ENCODE measurements at places on chromosomes 1 and 21. TPM values are rescaled to one million over a fixed set of nuclear protein-coding genes. Genes with fewer than 3 reads are reported as not detected.

NHLH1 gene
- under 0.01 TPM for total RNA-seq

LCE1E gene
- total RNA-seq, result not detected

KMO gene
- total RNA-seq, result 0.06 TPM

UMODL1 gene
- not detected for total RNA-seq

PLEKHG5 gene
- 18.2 TPM for total RNA-seq

TMEM82 gene
- not detected for total RNA-seq

LRRC7 gene
- total RNA-seq, result not detected

SEMA6C gene
- 0.53 TPM for total RNA-seq

MSH4 gene
- 0.06 TPM for total RNA-seq

ZMYM4 gene
- total RNA-seq, result 33.3 TPM

RPE65 gene
- not detected for total RNA-seq

MXRA8 gene
- total RNA-seq, result 369 TPM

CD244 gene
- total RNA-seq, result not detected

CFAP141 gene
- not detected for total RNA-seq

CYP4A22 gene
- not detected for total RNA-seq

GUCA2B gene
- not detected for total RNA-seq

FAM3B gene
- not detected for total RNA-seq

CYP4X1 gene
- total RNA-seq, result 7.4 TPM

TRIM62 gene
- total RNA-seq, result 3.4 TPM

ASCL5 gene
- not detected for total RNA-seq

ANXA9 gene
- 0.06 TPM for total RNA-seq

NTRK1 gene
- not detected for total RNA-seq

C8B gene
- not detected for total RNA-seq

CNIH3 gene
- 4.9 TPM for total RNA-seq

SNAPIN gene
- total RNA-seq, result 63.5 TPM

FAAH gene
- total RNA-seq, result 0.92 TPM

RIMKLA gene
- total RNA-seq, result not detected

LRRIQ3 gene
- 0.26 TPM for total RNA-seq

NUDT4B gene
- total RNA-seq, result 26.1 TPM

CDC20 gene
- total RNA-seq, result 27.0 TPM

CTH gene
- total RNA-seq, result 2.1 TPM

TP73 gene
- not detected for total RNA-seq

TRIM63 gene
- under 0.01 TPM for total RNA-seq

NGF gene
- 7.7 TPM for total RNA-seq
